ENCODE measurements at places on chromosomes 3 and 15.
A peak's percentile ranks its signal among the peaks of the same experiment; 100 is the strongest.

DNA sequence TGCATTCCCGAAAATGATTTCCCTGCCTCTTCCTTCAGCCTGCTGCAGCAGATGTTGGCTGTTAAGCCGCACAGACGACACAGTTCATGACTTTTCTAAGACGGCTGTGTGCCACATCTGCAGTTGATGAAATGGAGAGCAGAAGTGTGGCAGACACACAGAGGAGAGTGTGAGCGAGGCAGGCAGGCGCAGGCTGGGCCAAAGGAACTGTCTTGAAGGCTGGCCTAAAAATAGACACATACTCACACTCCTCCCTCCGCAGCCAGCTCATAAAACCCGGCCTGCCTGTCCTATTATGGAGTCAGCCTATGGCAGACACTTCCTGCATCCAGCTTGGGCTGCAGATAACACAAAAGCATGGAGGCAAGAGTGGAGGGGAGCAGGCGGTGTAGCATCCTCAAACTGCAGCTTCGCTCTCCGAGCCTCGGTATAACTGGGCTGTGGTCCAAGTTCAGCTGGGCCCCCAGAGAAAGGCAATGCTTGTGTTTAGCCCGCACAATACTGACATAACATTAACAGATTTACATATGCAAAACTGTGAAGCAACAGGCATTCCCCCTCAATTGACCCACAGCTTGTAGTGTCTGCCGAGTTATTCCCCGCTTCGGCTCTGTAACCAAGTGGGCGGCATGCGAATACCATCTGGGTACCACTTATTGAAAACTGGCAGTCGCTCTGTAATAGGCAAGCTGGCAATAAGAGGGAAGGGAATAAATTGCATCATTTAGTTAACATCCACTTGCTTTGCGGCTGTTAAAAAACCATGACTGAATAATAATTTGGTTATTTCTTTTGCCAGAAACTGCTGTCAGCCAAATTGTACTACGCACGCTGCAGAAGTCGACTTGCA, 40.8 kb downstream of the FOXP1 start:
- peak; percentile 68 for DNase-seq

DNA sequence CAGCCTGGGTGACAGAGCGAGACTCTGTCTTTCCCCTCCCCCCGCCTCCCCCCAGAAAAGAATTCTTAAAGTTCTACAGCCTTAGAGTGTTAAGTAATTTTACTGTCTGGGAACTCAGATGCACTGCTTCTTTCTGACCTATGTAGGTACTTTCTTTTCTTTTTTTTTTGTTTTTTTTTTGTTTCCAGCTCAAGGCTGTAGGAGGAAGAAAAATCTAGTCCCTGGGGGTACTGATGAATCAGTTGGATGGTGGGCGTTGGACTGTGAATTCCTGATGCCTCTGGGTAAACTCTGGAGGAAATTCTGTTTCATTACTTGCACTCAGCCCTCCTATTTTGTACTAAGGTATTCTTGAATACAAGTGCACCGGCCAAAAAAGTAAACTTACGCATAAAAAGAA, 10.8 kb downstream of the GHRL start:
- no peak for DNase-seq

DNA sequence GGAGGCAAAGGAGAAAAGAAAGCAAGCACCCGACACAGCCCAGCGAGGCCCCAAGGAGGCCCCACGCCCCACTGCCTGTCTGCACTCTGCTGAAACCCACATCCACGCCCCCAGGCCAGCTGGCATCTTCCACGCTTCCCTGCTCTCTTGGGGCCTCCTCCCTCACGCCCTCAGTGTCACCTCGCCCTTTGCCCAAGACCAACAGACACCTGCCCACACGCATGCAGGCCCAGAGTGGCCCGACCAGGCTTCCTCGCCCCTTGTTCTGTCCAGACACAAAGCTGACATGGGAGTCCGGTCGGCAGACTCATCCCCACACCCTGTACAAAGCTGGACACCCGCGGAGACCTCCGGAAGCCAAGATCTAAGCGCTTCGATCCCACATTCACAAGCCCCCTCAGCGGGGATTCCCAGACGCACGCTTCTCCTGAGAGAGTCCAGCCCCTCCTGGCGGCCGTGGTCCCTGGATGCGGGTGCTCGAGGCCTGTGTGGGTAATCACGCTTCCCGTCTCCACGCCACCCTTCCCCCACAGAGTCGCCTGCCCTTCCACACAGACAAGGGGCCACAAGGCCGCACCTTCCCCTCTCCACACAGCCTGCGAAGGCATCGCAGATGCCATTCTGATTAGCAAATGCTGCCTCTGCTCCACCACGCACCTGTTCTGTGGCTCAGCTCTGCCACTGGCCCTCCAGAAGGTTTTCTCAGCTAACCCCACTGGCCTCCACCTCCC, 176.6 kb downstream of the XXYLT1 start:
- DNase-seq: no peak

GRCh38 chr3:107446706-107447105, 69.5 kb downstream of the CCDC54 start:
- no peak for DNase-seq

Measured in MCF 10A (cell line).